IMR-90 (cell line): ENCODE measurements at places on chromosomes 13 and 19.

DNA sequence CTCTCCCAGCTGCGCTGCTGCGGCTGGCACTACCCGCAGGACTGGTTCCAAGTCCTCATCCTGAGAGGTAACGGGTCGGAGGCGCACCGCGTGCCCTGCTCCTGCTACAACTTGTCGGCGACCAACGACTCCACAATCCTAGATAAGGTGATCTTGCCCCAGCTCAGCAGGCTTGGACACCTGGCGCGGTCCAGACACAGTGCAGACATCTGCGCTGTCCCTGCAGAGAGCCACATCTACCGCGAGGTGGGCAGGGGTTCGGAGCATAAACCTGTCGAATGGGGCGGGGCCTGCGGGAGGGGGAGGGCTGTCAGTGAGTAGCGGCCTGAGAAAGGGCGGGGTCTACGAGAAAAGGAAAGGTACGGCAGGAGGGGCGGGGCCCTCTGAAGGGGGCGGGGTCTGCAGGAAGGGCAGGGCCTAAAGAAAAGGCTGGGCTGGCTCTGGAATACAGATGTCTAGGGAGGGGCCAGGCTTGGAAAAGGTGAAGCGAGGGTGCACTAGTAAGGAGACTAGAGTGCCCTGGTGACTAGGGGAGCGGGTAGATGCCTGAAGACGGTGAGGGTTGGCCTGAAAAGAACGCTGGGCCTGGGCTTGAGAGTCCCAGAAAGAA is 3.6 kb downstream of the CD37 start:
- no peak for DNase-seq

GRCh38 chr13:67043901-67044300 is 186.2 kb downstream of the PCDH9 start:
- peak; percentile 57 for DNase-seq

DNA sequence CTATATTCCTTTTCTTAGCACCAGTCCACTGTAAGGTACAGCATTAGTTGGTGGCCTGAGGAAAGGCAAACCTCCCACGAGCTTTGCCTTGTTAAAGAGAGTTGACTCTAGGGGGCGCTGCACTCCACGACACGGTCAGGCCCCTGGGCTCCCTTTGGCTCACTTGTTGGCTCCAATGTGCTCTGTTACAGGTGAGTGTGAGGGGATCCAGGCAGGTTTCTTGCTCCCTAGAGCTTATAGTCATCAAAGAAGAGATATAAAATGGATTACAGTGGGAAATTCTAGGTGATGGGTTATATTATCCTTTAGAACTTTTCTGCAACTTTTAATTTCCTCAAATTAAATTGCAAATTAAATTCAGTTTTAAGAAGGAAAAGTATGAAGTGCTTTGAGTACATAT is 3.7 kb downstream of the WDR87 start:
- peak; percentile 70 for DNase-seq

GRCh38 chr13:98041081-98041820 is 87.8 kb downstream of the IPO5 start:
- DNase-seq: no peak

- DNase-seq: no peak
These were observed 323.5 kb downstream of the FOXO1 start for GRCh38 chr13:40342901-40343300.

DNA sequence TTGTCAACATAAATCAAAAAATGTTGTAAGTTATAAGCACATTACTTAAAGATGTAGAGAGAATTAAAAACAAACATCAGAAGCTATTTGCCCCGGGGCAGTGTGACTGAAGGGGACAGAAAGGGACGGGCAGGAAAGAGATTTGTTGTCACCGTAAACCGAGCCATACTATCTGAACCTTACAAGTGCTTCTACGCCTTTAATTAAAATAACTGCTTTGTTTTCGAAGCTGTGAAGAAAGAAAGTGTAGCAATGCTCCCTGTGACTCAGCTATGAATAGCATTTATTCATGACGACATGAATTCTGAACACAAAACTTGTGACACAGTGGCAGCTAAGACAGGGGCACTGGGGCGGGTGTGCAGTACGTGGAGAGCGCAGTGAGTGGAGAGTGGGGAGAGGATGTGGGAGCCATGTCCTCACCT is 30.0 kb downstream of the ZNF787 start:
- DNase-seq: peak; percentile 61

GRCh38 chr19:1213391-1214286 is 8.1 kb downstream of the STK11 start:
- peak; percentile 58 for DNase-seq

DNA sequence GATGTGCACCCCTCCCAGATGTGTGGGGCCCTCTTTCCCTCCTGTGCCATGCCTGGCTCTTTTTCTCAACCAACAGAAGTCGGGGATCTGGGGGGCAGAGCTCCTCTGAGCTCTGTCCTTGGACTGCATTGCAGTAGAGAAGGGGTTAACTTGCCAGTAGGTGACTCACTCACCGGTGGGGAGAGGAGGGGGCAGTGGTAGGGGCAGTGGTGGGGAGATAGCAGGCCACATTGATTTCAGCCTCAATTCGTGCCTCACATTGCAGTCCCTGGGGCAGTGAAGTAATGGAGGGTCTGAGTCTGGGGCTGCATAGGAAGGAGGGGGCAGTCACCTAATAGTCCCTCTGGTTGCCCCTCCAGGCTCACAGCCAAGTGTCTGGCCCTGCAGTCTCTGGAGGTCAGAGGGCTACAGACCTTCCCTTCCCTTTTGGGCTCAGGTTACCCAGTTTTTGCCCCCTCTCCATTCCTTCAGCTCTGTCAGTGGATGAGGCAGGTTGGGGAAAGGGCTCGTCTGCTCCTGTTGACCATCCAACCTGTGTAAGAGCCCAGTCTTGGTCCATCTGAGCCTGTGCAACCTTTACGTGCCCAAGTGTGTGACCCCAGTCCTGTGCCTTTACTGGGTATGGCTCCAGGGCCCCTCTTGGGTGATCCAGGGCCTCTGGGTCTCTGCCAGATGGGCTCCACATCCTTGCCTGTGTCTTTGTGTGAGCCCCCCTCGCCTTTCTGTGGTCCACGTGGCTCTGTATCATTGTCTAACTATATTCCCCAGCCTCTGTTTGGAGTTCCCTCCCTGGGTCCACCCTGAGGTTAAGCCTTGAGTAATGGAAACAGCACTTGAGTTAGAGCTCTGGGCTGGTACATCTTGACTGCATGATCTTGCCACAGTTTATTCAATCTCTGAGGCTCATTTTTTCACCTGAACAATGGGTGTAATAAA is 13.0 kb downstream of the CIC start:
- peak; percentile 41 for DNase-seq

DNA sequence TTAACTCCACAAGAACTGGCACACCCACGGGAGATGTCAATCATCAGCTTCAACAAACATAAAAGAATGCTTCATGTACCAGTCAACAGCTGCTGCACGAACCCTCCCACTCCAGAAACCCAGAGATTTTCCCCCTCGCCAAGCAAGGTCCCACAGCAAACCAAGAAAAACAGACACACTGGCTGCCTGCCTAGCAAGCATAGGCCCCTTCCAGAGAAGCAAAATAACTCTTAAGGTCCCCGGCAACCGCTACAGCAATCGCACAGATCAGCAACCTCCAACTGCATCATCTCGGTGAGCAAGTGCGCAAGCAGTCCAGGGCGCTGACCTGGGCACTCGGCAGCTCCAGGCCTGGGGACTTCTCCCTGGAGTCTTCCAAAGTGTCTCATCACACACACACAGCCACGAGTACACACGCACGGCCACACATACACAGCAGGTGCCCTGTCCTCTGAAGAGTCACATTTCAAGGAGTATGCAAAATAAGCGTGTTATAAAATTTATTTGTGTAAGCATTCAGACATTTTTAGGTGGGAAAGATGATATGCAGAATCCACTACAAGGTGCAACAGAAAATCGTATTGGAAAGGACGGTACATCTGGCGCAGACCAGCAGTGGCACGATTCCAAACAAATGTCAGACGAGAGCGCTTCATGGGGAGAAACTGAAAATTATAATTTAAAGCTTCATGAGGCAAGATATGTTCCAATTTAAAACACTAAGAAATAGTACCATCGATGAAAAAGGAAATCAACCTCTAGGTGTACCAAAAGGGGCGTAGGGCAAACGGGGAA is 125.0 kb downstream of the STK24 start:
- DNase-seq: peak; percentile 40

- DNase-seq: no peak
These were observed 606 bp downstream of the PRDX2 start for GRCh38 chr19:12800923-12801465.

GRCh38 chr13:27271570-27272096 is 1.0 kb downstream of the RASL11A start:
- no peak for DNase-seq

- no peak for DNase-seq
These were observed 72.1 kb downstream of the ZNF536 start for GRCh38 chr19:30444253-30444671.

GRCh38 chr13:32153056-32153455 is 121.5 kb downstream of the FRY start:
- DNase-seq: peak; percentile 88

- DNase-seq: no peak
These were observed 1347.3 kb downstream of the PCDH9 start for GRCh38 chr13:65882810-65883209.

GRCh38 chr13:98778749-98779148 is 26.3 kb upstream of the SLC15A1 start:
- no peak for DNase-seq

GRCh38 chr13:20714161-20714560 is 10.7 kb downstream of the IL17D start:
- no peak for DNase-seq

DNA sequence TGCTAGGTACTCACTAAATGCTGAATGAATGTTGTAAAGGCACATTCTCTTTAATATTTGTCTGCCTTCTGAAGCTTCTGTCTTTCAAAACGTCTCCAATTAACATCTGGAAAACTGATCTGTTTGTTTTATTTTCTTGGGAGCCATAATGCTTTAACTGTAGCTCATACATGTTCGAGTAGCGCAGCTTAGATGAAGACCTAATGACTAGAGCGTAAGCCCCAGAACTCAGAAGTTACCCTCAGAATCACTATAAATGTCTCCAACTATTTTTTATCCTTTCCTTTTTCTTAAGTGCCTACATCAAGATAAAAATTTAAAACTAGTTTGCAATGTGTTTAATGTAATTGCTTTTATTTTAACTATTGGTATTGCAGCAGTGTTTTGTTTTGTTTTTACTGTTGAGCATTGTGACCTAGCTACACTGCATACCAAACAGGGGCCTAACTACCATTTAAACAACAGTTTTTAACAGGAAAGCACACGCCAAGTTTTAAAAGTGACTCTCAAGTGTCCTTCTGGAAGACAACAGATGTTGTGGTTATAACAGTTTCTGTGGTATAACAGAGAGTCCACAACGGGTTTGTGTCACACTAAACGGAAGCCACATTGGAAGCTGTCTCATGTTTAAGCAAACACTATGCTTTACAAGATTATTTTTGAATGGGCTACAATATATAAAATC is 42.0 kb downstream of the MRPL57 start:
- DNase-seq: no peak

DNA sequence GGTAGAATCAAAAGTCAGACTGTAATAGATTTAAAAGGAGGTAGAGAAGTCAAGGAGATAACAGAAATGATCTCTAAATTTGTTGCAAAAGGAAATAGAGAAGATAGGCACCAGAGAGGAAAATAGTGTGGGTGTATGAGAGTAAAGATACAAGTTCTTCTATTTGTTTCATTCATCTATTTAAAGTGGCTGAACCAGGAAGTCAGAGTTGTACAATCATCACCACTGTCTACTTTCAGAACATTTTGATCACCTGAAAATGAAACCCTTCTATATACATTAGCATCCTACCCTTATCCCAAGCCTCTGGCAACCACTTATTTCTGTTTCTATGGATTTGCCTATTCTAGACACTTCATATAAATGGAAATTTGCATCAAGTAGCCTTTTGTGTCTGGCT is 36.7 kb downstream of the INTS6 start:
- no peak for DNase-seq

DNA sequence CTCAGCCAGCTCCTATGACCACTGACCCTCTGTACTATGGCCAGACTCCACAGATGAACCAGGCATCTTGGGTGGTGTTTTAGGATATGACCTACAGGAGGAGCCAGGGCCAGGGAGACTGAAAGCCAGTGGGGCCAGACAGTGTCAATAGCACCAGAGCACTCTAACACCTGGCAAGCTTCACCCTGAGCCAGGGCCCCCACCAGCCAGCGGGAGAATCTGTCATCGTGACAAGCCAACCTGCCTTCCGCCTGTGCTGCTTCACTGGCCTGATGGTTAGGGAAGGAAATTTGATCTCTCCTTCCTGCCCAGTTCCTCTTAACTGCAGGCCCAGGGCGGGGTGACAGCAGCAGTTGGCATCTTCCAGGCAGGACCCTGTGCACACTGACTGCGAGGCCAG is 222.4 kb downstream of the UQCRFS1 start:
- DNase-seq: no peak

DNA sequence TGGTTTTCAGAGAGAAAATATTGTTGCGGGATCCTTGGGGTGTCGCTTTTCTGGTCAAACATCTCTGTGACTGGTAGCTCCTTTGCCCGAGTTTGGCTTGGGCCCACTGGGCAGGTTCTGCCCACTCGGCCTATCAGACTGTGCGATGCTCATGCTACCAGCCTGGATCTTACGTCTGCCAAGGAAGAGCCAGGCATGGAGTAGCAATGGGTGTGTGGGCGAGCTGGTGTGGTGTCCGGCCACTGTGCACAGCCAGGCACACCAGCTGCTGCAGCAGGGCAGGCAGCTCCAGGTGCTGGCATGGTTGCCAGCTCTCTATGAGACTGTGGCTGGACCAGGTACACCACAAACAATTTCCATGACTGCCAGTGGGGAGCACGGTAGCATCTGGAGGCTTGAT is 1351.8 kb upstream of the PCDH20 start:
- no peak for DNase-seq

- no peak for DNase-seq
These were observed 15.3 kb upstream of the ARHGEF18 start for GRCh38 chr19:7333198-7334118.

- DNase-seq: no peak
These were observed 103.9 kb upstream of the DIAPH3 start for GRCh38 chr13:60267498-60268202.

GRCh38 chr13:73036566-73036965 is 22.2 kb upstream of the KLF5 start:
- DNase-seq: no peak

DNA sequence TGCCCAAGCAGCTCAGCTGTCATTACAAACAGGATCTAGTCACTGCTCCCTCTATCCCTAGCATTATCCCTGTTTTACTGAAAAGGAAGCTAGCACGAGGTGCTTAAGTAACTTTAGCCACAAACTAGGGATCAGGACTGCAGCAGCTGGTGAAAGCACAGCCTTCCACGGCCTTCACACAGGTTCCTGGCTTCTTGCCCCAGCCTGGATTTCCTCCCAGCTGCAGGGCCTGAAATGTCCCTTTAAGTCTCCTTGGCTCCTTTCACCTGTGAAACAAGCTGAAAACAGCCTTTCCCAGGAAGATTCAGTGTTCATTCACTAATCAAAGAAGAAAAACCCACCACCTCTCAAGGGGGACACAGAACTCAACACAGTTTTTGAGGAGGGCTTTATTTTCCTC is 754.5 kb downstream of the DIAPH3 start:
- DNase-seq: peak; percentile 58

DNA sequence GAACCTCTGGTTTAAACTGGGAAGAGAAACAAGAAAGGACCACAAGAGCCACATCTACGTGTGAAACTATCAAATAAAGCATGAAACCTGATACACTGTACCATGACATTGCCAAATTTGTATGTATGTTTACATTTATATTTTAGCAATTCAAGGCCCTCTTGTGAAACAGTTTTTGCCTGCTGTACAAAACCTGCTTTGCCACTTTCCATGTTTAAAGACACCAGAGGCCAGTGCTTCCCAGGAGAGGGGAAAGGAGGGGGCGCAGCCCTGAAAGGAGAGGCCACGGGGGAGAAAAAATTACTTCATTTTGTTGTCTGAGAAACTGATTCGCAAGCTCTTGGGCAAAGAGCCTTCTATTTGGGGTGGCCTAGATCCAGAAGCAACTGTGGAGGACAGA is 124.8 kb downstream of the DCLK1 start:
- DNase-seq: no peak
